ENCODE measurements at places on chromosomes 4 and X. TPM values are rescaled to one million over a fixed set of nuclear protein-coding genes. Genes with fewer than 3 reads are reported as not detected.

The BLOC1S4 gene
- total RNA-seq: 25.5 TPM

The TRPC5OS gene
- not detected for total RNA-seq

The IL2 gene
- not detected for total RNA-seq

The TREX2 gene
- not detected for total RNA-seq

The CACNA1F gene
- not detected for total RNA-seq

The ASB9 gene
- total RNA-seq: 0.29 TPM

The OCIAD2 gene
- total RNA-seq: 28.8 TPM

The H2BW2 gene
- total RNA-seq: not detected

The AMER1 gene
- total RNA-seq: 0.89 TPM

The AP1AR gene
- total RNA-seq: 16.0 TPM

The RAB28 gene
- 15.6 TPM for total RNA-seq

The LNX1 gene
- 0.29 TPM for total RNA-seq

The PYURF gene
- total RNA-seq: 103 TPM

The CDKL2 gene
- total RNA-seq: 0.86 TPM

The THOC2 gene
- total RNA-seq: 37.5 TPM

The NOA1 gene
- 13.8 TPM for total RNA-seq

The CWH43 gene
- total RNA-seq: not detected

The GPR50 gene
- total RNA-seq: not detected

The XKRX gene
- total RNA-seq: not detected

The MAGEC2 gene
- total RNA-seq: not detected

The DRP2 gene
- 2.3 TPM for total RNA-seq

The AMBN gene
- total RNA-seq: not detected

The TRIM75 gene
- not detected for total RNA-seq

The ARHGAP36 gene
- total RNA-seq: not detected

The TFE3 gene
- total RNA-seq: 69.2 TPM

The AADAT gene
- 8.1 TPM for total RNA-seq
